ENCODE measurements at places on chromosomes 6 and 20.

- no peak for DNase-seq
Measured at GRCh38 chr6:107386340-107386739, 73.0 kb downstream of the PDSS2 start.

GRCh38 chr20:51696304-51697071, 71.7 kb downstream of the ATP9A start:
- no peak for DNase-seq

GRCh38 chr6:106476331-106477105, 116.0 kb downstream of the CRYBG1 start:
- DNase-seq: no peak

- DNase-seq: no peak
Measured at GRCh38 chr6:31689249-31690110, 8.6 kb upstream of the LY6G5C start.

DNA sequence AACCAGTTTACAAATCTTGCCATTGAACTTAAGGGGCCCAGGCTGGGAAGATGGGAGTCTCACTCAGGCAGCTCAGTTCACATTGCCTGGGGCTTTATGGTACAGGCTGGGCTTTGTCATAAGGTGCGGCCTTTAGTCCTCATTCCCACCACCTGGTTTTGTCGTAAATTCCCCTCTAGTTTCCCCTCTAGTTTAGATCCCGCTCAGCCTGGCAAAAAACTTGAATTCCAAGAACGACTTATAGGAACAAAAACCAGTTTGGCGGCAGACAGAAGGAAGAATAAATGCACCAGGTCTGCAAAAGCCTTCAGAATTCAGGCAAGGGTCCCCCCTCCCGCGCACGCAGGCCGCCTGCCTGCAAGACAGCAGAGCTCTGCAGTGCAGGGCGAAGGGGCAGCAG, 4.1 kb downstream of the BMP7 start:
- DNase-seq: no peak

DNA sequence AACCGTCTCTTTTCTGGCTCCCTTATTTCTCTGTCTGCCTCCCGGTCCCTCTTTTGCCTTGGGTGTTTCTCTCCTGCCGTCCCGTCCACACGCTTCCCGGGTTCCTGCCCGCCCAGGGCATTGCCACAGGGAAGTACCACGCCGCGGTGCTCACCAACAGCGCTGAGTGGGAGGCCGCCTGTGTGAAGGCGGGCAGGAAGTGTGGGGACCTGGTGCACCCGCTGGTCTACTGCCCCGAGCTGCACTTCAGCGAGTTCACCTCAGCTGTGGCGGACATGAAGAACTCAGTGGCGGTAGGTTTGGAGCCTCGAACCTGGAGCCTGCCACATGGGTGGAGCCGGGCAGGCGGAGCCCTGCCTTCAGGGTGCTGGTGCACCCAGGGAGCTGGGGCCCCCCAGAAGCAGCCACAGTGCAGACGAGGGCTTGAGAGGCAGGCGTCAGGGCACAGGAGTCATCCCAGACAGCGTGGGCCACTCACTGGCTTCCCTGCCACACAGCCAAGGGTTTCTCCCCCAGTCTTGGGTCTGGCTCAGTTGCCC, 21.3 kb downstream of the NPEPL1 start:
- DNase-seq: no peak
